ENCODE measurements at places on chromosomes 12 and 14.
A peak's percentile ranks its signal among the peaks of the same experiment; 100 is the strongest.

DNA sequence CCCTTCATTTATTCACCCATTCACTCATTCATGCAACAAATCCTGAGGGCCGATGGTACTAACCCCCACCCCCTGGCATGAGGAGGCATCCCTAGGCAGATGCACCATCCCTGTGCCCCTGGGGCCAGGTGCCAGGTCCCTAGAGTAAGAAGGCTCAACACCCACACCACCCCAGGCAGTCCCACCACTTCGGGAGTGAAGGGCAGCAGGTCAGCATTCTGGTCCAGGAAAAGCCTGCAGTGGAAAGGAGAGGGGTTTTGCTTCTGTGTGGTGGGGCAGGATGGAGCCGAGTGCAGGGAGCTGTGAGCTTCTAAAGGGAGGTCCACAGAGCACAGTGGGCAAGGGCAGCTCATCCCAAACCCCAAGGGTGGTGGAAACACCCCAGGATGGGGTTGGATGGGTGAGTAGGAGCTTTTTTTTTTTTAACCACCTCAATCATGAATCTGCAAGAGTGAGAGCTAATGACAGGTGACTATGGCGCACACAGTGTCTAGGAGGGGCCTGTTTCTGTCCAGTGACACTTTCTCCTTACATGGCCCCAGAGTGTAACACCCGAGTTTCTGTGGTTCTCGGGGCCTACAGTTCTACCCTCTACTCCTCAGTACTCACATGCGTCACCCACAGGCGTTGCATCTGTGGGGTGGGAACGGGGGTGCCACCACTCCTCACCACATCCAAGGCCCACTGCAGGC is 414.3 kb downstream of the TMEM121 start:
- no peak for DNase-seq

- DNase-seq = no peak
These were observed 152.2 kb upstream of the PARP11 start for GRCh38 chr12:4025181-4026019.

- peak; percentile 67 for DNase-seq
These were observed 8.1 kb downstream of the PTPN6 start for GRCh38 chr12:6959058-6959804.

DNA sequence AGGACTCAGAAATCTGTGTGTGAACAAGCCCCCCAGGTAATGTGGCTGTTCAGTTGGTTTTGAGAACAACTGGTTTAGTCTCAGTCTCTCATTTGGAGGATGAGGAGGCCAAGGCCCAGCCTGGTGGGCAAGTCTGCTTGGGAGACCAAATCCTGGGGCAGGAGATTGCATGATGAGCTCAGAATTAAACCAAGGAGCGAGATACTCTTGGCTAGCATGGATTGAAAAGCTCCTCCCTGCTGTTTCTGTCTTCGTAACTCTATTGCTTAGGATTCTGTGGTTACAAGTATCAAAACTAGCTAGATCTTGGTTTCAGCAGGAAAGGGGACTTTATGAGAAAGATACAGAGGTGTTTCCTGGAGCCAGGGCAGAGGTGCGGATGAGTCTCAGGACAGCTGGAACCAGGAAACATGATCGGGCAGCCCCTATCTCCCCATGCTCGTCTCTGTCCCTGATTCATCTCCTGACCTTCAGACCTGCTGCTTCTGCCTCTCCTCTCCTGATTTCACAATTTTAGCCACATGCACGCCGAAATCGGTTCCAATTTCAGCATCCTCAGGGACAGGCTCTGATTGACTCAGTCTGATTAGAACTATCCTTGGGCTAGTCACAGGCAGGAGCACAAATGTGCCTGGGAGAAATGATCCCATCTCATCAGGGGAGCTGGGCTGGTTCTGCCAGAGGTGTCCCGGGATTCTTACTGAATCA is 40.2 kb upstream of the RIN3 start:
- no peak for DNase-seq

DNA sequence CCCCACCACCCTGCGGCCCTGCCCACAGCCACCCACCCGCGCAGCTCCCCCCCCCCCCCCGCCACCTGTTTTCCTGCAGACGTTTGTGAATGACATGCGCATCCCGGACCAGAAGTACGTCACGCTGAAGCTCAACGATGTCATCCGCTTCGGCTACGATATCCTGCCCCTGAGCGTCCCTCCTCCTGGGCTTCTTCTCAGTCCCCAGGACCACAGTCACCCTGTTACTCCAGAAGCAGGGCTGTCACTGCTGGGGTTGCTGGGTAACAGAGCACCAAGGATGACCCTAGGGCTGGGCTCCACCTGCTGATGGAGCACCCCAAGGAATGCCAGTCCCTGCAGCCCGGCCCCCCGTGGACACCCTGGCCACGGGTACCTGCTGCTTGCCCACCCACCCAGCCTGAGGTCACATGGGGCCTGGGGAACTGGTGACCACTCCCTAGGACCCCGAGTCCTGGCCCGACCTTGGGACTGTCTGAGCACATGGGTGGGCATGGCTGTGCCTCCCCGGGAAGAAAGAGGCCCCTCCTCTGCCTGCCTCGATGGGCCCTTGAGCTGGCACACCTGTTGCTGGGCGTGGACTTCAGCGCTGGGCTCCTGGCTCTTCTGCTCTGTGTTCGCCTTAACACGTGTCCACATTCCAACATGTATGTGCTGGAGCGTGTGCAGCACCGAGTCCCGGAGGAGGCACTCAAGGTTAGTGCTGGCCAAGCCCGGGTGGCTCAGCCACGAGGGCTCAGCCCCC is 12.9 kb downstream of the CEP170B start:
- no peak for DNase-seq

DNA sequence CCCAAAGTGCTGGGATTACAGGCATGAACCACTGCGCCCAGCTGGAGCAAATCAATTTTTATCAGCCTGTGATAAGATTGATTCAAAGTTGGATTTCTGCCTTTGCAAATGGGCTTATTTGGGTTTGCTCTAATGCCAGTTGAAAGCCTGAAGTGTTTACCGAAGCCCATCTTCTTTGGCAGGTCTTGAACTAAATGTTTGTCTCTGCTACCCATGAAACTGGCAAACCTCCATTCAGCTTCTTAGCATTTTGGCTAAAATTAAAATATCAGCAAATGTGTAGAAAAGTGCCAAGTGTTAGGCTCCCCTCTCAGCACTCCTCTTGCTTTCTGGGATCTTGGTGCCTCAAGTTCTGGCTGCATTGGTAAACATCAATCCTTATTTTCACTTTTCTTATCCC is 61.5 kb downstream of the MGAT4C start:
- no peak for DNase-seq

Measured in activated T-helper 1 cell treated with anti-CD3 and anti-CD28 coated beads, Interleukin-12 subunit alpha, Interleukin-12 subunit beta, Interleukin-2, Interleukin-4 antibody, amounts not matched to agents 30 ng/mL and 10 ng/mL and 1 ng/mL, durations not matched to agents 14 hours and 24 hours and 36 hours (primary cell).